Activated naive CD8-positive, alpha-beta T cell treated with anti-CD3 and anti-CD28 coated beads, Interleukin-2, amount 10 ng/mL, durations not matched to agents 7 days and 5 days (primary cell): ENCODE measurements at places on chromosomes 4 and X. TPM values are rescaled to one million over a fixed set of nuclear protein-coding genes. Genes with fewer than 3 reads are reported as not detected.

RPS6KA6 gene
- total RNA-seq, result not detected

FAM200B gene
- 22.4 TPM for total RNA-seq

ETFDH gene
- total RNA-seq, result 19.1 TPM

DNA sequence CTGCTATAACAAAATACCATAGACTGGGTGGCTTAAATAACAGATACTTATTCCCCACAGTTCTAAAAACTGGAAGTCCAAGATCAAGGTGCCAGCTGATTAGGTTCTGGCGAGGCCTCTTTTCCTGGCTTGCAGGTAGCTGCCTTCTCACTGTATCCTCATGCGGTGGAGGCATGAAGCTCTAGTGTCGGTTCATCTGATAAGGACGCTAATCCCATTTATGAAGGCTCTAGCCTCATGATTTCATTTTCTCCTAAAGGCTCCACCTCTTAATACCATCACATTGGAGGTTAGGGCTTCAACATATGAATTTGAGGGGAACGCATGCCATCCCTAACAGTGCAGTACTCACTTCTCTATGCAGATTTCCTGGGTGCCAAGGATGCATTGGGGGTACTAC, 57.9 kb upstream of the STIM2 start:
- no peaks in the 10 kb centered on the region for H3K4me1 ChIP-seq
- H3K27ac ChIP-seq, result no peak overlapping the region
- H3K27me3 ChIP-seq, result no peaks in the 10 kb centered on the region
- no peak for DNase-seq
- H3K4me3 ChIP-seq, result no peak overlapping the region
